SJCRH30 (cell line): ENCODE measurements at places on chromosomes 5 and 9.

DNA sequence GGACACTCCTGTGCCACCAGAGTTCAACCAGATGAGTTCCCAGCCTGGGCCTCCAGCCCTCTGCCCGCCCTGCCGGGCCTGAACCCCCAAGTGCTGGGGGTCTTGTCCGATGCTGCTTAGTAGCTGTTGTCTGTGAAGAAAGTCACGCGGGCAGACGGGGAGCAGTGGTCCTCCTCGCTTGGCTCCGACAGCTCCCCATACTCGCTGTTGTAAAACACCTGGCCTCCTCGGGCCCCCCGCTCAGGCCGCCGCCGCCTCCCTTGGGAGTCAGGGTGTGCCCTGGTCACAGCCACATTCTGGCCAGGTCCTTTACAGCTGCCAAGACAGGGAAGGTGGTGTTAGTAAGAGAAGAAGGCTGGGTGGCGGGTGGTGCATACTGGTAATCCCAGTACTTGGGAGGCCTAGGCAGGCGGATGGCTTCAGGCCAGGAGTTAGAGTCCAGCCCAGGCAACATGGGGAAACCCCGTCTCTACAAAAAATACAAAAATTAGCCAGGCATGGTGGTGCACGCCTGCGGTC lies 11.8 kb upstream of the SCGB3A1 start:
- no peak for DNase-seq

GRCh38 chr9:715300-715699 lies 126.2 kb upstream of the DMRT1 start:
- no peak for DNase-seq

- peak; percentile 61 for DNase-seq
These were observed at the start of gene ZNF474 for GRCh38 chr5:122129306-122129705. Gene ZNF474, plus strand, starts transcription at chr5:122129546. Its CDS starts 22,445 bp downstream, at chr5:122151991.

DNA sequence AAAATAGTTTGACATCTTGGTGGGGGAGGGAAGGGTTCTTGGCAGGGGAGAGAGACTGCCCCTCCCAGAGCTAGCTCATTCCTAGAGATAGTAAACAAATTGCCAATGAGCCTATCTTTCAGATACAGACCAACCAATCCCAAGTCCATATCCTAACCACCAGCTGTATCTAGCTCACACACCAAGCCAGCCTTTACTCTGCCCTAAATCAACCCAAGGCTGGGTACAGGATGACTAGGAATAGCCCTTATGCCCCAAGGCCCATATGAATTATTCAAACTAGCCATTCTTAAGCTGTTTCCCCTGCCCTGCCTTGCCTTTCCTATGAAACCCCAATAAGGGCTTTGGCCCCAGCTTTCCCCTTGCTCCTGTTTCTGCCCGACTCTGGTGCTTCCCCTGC lies 281.3 kb upstream of the PANK3 start:
- DNase-seq, result no peak
